RCC 7860 (cell line): ENCODE measurements at places on chromosomes 5 and 9.

- no peak for DNase-seq
These were observed 286.3 kb upstream of the VLDLR start for GRCh38 chr9:2335260-2335659.

GRCh38 chr5:146533882-146534281 lies 17.9 kb upstream of the GPR151 start:
- no peak for DNase-seq

- DNase-seq: peak; percentile 88
These were observed 1382.4 kb upstream of the WWC1 start for GRCh38 chr5:166909040-166909439.

DNA sequence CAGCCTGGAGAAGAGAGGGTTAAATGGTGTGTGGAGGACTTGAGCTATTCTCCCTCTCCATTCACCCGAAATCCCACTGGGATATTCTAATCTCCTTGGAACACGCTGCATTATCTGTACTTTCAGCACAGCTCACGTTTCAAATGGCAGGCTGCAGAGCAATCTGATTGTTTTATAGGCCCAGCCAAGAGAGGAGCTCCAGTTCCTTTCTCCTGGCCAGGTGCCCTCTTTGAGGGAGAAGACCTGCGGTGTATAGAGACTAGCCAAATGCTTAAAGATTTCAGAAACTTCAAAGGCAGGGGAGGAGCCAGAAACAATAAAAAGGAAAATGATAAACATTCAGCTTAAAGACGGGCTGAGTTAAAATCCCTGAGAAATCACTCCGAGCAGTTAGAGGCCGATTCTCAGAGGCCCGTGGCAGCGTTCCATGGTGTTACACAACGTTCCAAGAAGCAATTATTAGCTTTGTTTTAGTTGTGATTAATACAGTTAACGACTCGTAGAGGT lies 564.0 kb upstream of the KLF4 start:
- DNase-seq: no peak

GRCh38 chr5:150641824-150642566 lies 1.5 kb downstream of the SYNPO start:
- DNase-seq: no peak

DNA sequence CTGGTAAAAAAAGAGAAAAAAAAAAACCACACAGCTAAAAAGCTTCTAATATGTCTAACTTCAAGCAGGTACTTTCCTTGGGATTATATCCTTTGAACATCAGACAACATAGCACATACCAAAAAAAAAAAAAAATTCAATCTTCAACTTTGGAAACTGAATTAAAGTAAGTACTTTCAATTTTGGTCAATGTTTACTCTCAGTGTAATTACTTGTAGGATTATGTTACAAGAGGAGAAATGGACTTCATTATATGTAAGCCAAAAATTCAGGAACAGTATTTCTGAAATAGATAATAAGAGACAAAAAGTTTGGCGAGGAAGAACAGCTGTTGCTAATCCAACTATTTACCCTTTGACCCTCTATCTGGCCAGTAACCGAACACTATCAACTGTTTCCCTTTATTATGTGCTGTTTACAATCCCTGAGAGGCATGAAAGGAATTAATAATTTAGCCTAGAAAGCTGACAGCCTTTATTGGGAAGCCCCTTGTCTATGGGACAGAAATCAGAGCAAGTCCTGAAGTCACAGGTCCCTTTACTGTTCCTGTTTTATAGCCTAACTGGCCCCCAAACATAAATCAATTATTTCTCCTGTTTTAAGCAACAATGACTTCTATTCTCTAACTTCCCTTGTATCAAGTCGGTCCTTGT lies 46.6 kb downstream of the NR6A1 start:
- DNase-seq: no peak

DNA sequence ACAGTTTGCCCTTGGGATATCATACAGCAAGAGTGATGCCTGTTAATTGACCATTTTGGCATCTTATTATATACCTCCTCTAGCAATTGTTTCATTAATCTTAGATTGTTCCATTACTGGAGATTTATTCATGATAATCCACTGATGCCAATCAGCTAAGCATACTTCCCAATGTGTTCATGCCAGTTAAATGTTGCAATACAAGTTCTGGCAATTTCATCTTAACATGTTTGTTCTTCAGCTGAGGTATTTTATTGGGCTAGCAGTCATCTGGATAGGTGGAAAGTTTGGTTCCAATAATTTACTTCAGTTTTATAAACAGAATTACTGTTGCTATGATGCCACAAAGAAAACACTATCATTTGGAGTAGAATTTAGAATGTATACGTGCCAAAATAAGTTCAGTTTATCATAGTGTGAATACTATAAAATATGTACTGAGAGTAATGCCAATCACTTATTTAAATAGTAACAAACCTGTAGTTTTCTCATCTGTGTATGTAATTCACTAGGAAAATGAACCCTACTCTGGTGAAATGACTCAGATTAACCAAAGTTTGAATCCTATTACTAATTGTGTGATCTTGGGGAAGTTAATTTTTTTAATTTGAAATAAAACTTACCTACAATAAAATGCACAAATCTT lies 27.9 kb upstream of the IL31RA start:
- no peak for DNase-seq

GRCh38 chr5:96752341-96753016 lies 55.3 kb downstream of the ERAP1 start:
- DNase-seq: peak; percentile 7

DNA sequence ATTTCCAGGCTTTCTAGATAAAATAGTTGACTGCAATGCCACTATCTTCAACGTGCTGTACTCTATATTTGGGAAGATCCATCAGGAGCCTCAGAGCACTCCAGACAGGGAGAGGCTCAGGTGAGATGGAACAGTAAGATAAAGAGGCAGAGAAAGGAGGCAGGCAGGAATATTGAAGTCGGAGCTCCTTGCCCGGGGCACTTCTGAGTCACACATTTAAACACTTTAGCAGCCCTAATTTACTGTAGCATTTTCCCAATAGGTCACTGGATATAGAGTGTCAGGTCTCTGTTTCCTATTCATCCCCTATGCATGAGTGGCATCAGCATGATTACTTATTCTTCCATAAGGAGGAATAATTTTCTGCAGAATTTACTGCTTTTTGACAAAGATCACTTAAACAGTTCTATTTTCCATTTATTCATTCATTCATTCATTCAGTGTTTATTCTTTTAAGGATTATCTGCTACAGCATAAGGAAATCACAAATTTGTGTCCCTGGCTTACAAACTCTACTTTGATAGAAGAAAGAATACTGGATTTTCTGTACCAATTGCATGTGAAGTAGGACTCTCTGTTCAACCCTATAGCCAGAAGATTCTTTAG lies 170.7 kb downstream of the MAPKAP1 start:
- no peak for DNase-seq

DNA sequence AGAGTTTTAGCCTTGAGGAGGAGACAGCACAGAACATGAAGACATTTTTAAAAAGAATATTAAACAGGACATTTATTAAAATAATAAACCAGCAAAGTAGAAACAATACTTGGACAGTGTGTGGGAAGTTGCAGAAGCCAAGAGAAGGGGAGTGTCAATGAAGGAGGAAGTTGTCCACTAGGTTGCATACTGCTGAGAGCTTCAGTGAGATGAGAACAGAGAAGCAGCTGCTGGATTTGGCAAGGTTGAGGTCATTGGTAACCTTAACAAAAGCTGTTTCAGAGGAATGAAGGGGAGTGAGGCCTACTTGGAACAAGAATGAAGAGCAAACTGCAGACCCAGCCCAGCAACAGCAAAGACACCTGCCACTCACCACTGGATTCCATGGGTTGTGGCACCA lies 11.4 kb downstream of the BHMT start:
- no peak for DNase-seq

- no peak for DNase-seq
These were observed 6.3 kb downstream of the SLC25A51 start for GRCh38 chr9:37897665-37898064.

DNA sequence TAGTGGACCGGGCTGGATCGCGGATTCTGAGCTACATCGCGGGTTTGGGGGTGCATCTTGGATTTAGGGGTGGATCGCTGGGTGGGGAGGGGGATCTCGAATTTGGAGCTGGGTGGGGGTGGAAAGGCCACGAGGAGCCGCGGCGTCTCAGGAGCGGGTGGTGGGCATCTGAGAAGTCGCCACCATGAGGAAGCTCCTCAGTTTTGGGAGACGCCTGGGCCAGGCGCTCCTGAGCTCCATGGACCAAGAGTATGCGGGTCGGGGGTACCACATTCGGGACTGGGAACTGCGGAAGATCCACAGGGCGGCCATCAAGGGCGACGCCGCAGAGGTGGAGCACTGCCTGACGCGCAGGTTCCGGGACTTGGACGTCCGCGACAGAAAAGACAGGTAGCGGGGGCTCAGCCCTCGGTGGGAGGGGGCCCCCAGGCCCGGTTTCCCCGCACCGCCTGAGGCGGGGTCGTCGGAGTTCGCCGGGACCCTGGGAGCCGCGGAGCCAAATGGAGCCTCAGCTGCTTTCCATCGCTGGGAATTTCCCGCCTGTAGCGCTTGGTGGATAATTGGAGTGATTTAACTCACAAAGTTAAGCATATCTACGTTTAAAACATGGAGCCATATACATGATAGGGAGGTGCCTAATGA lies 376 bp downstream of the ANKRD18B start:
- DNase-seq: no peak

GRCh38 chr5:65769539-65769938 lies 47.5 kb downstream of the NLN start:
- peak; percentile 81 for DNase-seq

DNA sequence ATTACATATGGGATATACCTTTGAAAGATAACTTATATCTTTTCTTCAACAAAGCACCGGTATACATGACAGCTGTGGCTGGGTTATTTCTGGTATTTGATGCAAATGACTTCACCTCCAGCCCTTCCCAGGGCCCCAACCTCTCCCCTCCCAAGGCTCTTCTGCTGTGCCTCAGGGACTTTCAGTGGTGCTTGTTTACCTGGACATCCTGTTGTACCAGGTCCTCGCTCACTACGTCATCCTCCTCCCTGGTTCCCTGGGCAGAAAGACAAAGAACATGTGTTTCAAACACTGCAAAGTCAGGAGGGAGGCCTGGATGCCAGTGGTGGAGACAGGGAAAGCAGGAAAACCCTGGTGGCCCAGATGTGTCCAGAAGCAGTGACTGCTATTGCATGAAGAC lies 23.4 kb downstream of the ANXA6 start:
- DNase-seq: no peak

- DNase-seq: no peak
These were observed 15.8 kb upstream of the NIPAL4 start for GRCh38 chr5:157444224-157444623.

DNA sequence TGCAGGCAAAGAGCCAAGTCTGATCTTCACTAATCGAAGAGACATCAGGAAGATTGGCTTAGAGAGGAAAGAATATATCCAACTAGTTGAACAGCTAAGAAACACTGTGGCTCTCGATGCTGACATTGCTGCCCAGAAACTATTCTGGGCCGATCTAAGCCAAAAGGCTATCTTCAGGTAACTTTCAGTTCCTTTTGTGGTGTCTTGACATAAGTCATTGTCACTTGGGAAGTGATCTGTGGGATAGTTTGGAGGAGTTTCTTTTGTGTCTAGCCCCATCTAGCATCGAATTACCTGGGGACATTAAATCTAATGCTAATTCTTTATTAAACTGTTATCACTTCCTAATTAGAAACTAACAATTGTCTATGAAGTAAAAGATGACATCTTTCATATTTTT lies 24.0 kb downstream of the VLDLR start:
- DNase-seq: no peak

DNA sequence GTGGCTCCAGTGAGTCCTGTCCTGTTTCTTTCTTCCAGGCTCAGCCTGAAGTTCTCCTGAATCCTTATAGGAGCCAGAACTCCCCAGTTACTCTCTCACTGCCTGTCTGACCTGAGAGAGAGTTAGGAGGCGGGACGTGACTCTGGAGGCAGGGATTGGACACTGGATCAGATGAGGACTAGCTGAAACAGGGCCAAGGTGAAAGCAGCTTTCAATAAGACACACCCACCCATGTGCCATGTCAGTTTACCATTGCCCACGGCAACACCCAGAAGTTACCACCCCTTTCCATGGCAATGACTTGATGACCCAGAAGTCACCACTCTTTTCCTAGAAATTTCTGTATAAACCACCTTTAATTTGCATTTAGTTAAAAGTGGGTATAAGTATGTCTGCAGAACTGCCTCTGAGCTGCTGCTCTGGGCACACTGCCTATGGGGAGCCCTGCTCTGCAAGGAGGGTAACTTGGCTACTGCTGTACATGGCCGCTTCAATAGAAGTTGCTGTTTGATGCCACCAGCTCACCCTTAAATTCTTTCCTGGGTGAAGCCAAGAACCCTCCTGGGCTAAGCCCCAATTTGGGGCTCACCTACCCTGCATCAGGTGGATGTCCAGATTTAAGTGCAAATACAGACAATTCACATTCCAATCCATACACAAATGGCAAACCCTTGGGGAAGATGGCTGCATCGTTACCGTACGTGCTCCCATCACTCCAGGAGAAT lies 13.7 kb downstream of the FCN2 start:
- DNase-seq: no peak

GRCh38 chr9:93117924-93118862 lies 15.9 kb downstream of the NINJ1 start:
- DNase-seq: no peak

- no peak for DNase-seq
These were observed 333.4 kb upstream of the ZNF462 start for GRCh38 chr9:106529616-106530015.

DNA sequence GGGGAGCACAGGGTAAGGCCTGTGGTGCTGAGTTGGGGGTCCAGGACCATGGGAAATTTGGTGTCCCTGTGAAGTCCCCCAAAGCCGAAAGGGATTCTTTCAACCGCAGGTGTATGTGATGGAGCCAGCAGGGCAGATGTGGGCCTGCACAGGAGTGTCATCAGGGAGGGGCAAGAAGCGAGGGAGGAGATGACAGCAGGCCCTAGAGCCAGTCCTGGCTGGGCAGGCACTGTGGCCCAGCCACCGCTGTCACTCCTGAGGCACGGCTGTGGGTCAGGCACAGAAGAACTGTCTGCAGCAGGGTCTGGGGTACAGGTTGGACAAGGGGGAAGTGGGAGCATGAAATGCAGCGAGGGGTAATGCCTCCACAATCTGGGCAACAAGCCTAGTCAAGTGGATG lies 4.8 kb downstream of the HK3 start:
- no peak for DNase-seq

DNA sequence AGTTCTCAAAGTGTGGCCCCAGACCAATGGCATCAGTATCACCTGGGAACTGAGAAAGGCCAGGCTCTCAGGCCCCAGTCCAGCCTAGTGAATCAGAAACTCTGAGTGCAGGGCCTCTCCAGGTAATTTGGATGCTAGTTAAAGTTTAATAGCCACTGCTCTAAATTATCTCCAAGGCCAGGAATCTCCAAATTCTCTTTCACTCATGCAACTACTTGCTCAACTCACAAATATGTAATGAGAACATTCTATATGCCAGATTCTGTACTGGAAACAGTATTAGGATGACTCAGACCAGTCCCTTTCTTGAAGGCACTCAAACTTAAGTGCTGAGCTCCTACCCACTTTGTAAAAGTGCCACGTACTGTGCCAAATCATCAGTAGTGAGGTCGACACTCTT lies 84.6 kb downstream of the PAPPA start:
- peak; percentile 98 for DNase-seq
